ENCODE measurements at places on chromosomes 5 and 9.

GRCh38 chr9:106691627-106692026 lies 171.3 kb upstream of the ZNF462 start:
- no peak for DNase-seq

DNA sequence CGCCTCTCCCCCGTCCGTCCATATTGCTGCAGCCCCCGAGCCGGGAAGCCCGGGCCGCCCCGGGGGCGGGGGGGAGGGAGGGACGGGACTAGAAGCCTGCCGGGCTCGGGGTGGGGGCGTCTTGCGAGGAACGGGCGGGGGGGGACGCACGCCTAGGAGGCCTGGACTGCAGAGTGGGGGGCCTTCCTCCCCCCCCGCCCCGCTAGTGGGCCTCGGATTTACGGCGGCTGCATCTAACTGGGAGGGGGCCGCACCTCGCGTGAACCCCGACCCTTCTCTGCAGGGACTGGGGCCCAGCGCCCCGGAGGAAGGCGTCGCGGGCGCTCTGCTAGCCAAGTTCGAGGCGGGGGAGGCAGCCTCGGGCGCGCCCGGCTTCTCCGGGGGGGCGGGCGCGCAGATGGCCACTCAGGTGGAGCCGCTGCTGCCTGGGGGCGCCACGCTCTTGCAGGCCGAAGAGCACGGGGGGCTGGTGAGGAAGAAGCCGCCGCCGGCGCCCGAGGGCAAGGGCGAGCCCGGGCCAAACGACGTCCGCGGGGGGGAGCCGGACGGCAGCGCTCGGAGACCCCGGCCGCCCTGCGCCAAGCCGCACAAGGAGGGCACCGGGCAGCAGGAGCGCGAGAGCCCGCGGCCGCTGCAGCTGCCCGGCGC lies at the start of gene LARP1:
TSS of gene LARP1 (plus strand) at position 17 of the 648 bp plus-strand sequence. CDS start at position 398, 381 bp downstream.
- no peak for DNase-seq

DNA sequence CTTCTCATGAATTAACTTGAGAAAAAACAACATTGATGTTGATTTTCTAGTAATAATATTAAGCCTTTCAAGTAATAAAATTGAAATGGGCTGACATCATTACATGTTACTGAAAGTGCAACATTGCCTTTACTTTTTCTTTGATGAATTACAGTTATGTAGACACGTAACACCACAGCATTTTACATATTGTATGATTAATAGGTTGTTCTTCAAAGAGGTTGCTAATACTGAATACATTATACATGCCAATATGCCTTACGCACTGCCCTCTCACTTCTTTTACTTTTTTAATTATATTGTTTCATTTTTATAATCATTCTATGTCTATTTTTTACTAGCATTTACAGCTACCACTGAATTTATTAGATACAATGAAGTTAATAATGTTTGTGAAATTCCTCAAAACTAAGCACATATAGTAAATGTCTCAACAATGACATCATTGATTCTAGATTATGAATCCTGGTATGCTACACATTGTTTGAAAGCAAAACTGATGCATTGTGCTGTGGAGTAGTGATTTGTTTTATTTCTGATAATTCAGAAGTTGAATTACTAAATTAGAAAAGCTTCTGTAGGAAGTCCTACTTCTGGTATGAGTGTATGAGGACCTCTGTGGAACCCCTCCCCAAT lies 464.4 kb upstream of the IZUMO3 start:
- DNase-seq = no peak

- no peak for DNase-seq
Observed at GRCh38 chr9:96721731-96722429, 56.0 kb downstream of the ZNF510 start.

GRCh38 chr9:73219985-73220626 lies 68.4 kb downstream of the ANXA1 start:
- peak; percentile 68 for DNase-seq

GRCh38 chr5:105730982-105731381 lies 1939.8 kb downstream of the EFNA5 start:
- no peak for DNase-seq

GRCh38 chr5:85096421-85096820 lies 711.7 kb upstream of the EDIL3 start:
- no peak for DNase-seq

DNA sequence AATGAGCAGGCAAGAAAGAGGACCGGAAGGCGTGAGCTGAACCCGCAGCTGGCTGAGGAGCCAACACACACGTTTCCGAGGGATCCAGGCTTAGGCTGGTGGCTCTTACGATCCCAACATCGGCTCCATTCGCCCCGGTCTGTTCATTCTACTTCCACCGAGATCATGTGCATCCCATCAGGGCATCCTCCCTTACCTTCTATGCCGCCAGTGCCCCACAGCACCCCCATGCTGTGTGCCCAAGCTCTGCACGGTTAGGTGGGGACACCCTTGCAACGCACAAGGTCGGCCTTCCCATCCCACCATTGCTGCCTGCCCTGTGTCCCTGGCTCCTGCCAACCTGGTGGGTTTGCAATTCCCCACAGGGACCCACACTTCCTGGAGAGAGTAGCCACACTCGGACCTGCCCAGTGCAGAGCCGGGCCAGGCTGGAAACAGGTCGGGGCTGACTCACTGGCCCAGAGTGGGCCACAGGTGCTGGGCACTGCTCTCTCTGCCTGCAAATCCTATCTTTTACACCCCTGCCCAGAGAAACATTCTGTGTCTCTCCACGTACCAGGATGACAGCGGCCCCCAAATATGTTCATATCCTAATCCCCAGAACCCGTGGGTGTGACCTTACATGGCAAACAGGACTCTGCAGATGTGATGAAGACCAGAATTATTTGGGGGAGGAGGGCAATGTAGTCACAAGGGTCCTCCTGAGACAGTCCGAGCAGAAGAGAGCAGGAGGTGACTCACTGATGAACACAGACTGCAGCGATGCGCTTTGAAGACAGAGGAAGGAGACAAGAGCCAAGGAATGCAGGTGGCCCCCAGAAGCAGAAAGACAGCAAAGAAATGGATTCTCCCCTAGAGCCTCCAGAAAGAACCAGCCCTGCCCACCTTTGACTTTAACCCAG lies 182.2 kb downstream of the AUH start:
- DNase-seq = no peak

- DNase-seq = no peak
Observed at GRCh38 chr5:18236386-18236785, 602.1 kb downstream of the TAF11L14 start.

DNA sequence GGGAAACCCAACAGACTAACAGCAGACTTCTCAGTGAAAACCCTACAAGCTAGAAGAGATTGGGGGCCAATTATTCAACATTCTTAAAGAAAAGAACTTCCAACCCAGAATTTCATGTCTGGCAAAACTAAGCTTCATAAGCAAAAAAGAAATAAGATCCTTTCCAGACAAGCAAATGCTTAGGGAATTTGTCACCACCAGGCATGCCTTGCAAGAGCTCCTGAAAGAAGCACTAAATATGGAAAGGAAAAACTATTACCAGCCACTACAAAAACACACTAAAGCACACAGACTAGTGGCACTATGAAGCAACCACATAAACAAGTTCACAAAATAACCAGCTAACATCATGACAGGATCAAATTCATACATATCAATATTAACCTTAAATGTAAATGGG lies 131.1 kb downstream of the OR2K2 start:
- DNase-seq = no peak

- no peak for DNase-seq
Observed at GRCh38 chr5:151676314-151676712, 10.4 kb downstream of the SPARC start.

- no peak for DNase-seq
Observed at GRCh38 chr5:105150323-105150722, 1587.7 kb upstream of the NUDT12 start.

GRCh38 chr5:68406767-68407241 lies 191.2 kb downstream of the PIK3R1 start:
- no peak for DNase-seq

DNA sequence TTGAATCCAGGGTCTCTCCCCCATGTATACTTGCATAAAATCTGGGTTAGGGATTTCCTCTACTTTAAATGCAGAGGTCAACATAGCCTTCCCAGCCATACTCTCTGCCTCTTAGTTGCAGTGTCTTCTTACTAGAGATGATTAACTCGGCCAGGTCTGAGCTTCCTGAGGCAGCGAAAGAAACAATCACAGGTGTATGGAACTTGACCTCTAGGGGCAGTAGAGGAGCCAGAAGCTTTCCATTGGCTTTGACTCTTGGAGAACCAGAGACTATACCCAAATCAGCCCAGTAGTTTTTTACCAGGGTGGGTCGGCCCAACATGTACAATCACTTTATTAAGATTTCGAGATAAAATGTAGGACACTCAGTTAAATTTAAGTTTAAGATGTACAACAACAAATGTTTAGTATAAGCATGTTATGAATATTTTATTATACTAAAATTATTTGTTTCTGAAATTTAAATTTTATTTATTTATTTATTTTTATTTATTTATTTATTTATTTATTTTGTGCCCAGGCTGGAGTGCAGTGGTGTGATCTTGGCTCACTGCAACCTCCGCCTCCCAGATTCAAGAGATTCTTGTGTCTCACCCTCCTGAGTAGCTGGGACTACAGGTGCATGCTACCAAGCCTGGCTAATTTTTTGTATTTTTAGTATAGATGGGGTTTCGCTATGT lies 48.0 kb upstream of the DMRT3 start:
- DNase-seq = no peak

- no peak for DNase-seq
Observed at GRCh38 chr9:114680259-114681001, 1.6 kb downstream of the TEX48 start.

DNA sequence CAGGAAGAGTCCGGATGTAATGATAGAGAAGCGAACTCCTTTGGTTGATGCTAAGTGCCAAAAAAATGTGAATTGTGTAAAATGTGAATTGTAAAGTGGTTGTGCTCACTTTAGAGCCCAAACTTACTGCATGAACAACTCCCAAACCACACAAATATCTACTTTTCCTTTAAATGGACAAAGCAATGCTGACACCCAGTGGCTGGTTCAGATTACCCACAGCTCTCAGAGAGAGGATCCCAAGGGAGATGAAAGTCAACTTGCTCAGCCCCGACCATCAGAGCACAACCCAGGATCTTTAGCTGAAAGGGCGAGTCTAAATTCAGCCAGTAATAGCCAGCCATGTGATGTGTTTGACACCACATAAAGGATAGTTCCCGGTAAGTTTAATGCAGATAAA lies 133.7 kb downstream of the NMUR2 start:
- DNase-seq = peak; percentile 61

DNA sequence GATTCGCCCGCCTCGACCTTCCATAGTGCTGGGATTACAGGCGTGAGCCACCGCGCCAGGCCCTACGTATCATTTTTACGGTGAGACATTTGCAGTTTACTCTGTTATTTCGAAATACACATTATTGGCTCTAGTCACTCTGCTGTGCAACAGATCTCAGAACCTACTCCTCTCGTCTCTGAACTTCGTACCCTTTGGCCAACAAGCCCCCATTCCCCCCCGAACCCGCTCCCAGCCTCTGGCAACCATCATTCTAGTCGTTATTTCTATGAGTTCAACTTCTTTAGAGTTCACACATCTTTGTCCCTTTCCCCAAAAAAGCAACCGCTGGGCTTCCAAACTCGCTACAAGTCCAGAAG lies 735 bp downstream of the PTGR1 start:
- DNase-seq = peak; percentile 19

DNA sequence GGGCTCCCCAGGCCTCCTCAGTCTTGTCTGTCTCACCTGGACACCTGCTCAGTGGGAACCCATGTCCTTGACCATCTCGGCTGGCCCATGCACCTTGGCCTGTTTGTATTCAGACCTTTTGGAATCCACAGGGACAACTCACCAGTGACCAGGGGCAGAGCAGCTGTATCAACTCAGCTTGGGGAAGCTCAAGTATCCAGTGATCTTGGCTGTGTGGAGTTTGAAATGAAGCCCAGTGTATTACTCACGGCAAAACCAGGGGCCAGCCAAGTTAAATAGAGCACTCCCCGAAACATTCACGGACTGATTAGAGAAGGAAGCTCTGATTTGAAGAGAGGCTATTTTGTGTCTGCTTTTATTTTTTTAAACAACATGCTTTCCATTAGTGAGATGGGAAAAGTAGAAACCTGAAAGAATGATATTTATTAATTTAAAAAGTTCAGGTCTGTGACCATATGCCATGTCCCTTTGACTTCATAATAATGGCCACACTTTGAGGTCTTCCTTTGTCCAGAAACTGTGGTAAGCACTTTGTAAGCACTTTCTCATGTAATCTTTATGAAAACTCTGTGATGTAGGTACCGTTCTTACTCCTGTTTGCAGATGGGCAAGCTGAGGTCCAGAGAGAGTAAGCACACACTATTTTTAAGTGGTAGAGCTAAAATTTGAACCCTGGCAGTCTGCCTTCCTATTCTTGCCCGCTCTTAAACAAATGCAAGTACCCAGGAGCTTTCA lies 656.5 kb downstream of the BNC2 start:
- peak; percentile 98 for DNase-seq

DNA sequence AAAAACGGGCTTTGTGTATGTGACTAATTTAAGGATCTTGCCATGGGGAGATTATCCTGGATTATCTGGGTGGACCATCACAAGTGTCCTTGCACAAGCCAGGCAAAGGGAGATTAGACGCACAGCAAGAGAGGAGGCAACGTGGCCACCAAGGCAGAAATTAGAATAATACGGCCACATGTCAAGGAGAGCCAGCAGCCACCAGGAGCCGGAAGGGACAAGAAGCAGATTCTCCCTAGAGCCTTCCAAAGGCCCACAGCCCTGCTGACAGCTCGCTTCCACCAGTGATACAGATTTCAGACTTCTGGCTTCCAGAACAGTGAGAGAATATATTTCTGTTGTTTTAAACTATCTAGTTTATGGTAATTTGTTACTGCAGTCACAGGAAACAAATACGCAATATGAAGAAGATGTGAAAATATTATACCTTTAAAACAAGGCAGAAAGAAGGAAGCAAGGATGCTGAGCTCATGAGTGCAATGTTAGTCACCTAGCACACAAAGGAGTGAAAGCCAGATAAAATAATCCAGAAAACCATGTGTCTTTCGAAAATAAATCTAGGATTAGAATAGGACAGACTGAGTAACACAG lies 28.7 kb upstream of the F2RL1 start:
- no peak for DNase-seq

DNA sequence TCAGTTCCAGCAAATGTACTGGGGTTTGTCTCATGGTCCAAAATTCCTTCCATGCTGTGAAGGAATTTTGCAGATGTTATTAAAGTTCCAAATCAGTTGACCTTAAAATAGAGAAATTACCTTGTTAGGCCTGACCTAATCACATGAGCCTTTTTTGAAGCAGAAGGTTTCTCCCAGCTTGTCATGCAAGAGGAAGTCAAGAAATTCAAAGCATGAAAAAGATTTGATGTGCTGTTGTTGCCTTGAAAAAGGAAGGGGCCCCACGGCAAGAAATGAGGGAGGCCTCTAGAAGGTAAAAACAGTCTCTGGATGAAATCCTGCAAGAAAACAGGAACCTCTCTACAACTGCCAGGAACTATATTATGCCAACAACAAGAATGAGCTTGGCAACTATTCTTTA lies 24.2 kb upstream of the HAPLN1 start:
- no peak for DNase-seq

GRCh38 chr5:142408981-142409481 lies 84.2 kb upstream of the SPRY4 start:
- DNase-seq = no peak

GRCh38 chr5:157546456-157547100 lies 29.0 kb downstream of the ADAM19 start:
- DNase-seq = no peak

GRCh38 chr9:137075275-137075775 lies 2.0 kb upstream of the UAP1L1 start:
- DNase-seq = no peak
